ENCODE measurements at places on chromosomes 11 and 22.

DNA sequence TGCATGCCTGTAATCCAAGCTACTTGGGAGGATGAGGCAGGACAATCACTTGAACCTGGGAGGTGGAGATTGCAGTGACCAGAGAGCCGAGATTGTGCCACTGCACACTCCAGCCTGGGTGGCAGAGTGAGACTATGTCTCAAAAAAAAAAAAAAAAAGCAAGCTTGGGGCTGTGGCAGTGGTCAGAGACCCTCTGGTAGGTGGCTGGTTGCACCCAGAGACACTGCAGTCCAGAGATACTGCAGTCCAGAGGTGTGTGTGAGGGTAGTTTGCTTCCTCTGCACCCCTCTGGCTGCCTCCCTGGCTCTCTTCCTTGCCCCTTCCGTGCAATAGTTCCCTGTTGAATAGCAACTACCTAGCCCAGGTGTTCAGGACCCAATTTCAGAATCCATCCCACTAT lies 1.7 kb upstream of the CCDC134 start:
- no peak for DNase-seq

DNA sequence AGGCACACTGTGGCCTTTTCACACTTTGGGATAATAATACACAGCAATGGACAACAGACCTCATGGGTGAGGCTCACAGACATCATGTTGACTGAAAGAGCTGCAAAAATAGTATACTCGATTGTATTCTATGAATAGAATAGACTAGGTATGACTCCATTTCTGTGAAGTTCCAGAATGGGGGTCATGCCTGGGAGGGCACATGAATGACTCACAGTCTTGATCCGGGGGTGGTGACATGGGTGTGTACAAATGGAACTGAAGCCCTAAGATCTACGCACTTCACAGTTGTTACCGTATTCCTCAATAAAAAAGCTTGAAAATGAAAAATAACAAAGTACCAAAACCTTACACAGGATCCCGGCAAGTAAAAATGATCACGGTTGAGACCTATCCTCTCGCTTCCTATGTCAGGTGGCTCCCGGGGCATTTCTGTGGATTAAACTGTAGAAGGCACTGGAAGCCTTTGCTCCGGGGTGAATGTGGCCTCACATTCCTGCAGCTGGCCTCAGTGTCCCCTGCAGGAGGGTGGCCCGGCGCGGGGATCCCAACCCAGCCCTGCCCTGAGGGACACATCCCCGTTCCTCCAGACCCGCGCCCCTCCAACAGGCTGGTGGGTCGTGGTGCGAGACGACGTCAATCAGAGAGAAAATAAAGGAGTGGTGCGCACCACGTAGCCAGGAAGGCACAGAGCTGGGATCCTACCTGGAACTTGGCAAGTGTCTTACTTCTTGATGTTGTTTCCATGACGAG lies 75.9 kb downstream of the NECTIN1 start:
- DNase-seq = no peak

- DNase-seq = no peak
These were observed 219.4 kb downstream of the BRD1 start for GRCh38 chr22:49608228-49608627.

- no peak for DNase-seq
These were observed 354.4 kb downstream of the SOX6 start for GRCh38 chr11:16001899-16002426.

DNA sequence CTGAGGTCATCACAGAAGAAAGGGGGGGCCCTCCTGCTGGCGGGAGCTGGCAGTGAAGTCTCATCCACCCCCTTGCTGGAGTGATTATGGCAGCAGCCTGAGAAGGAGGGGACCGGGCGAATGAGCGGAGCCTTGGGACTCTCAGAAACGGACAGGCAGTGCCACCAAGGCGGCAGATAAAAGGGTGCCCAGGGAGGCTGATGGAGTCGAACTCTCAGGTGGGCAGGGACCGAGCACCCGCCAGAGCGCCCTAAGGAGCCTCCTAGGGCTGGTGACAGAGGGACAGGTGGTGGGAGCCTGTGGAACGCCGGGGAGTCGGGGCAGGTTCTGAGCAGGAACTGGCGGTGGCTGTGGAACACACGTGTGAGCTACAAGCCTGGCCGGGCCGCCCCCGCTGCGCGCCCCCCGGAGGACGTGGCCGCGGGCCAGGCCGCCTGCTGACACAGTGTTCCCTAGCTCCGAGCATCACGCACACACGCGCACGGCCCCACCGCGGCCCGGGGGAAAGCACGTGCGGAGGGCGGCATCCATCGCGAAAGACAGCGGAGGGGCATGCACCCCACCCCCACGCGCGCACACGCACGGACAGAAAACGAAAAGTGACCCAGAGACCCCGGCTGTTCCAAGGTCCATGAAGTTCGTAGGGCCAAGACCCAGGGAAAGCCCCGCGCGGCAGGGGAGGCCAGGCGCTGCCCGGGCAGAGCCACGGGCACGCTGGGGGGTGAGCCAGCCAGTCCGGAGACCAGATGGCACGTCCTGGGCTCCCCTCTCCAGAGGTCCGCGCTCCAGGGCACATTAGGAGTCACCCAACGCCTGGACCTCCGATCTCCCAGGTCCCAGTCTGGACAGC lies 1.0 kb downstream of the VWCE start:
- peak; percentile 22 for DNase-seq

- DNase-seq = no peak
These were observed 8.5 kb upstream of the TBC1D10A start for GRCh38 chr22:30335236-30335635.

DNA sequence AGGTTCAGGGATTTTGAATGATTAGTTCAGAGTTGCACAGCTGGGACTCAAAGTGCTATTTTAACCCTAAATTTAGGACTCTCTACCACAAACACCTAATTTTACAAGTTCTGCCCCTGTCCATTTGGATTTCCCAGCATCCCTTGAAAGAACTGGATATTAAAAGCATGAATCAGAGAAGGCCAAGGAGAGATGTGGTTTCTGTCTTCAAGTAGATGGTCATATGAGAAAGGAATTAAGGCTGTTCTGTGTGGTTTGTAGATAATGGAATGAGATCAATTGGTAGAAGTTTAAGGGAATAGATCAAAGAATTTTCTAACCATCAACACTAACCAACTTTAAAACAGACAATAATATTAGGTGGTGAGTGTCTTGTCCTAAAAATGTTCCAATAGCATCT lies 106.4 kb upstream of the TENM4 start:
- no peak for DNase-seq

DNA sequence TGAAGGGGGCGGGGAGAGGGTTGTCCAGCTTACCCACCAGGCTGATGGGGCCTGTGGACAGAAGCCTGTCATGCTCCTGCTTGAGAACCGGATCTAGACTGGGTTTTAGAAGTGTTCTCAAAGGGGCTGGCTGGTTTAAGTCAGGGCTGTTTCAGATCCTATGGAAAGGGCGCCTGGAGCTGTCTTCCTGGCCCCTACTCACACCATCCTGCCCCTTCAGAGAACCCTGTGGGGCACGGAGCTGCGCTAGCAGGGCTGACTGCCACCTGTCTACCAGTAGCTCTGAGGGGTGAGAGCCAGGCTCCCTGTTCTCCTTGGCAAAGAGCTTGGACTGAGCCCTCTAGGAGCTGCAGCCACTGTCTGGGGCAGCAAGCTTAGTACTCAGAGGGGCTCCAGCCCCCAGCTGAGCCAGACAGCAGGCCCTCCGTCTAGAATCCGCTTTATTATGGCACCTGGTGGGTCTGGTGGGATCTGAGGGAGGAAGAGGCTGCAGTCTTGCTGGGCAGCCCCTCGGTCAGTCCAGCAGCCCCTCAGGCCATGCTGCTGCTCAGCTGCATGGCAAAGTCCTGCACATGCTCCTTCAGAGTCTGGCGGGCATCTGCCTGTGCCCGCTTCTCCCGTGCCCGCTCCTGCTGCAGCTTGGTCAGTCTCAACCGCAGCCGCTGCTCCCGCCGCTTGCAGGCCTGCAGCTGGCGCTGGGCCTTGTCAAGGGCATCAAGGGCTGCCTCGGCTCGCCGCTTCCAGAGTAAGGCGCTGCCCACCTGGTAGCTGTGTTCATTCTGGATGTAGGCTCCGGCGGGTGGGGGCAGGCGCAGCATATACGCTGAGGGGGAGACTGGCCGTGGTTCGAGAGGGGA lies 2.3 kb downstream of the THAP7 start:
- no peak for DNase-seq

DNA sequence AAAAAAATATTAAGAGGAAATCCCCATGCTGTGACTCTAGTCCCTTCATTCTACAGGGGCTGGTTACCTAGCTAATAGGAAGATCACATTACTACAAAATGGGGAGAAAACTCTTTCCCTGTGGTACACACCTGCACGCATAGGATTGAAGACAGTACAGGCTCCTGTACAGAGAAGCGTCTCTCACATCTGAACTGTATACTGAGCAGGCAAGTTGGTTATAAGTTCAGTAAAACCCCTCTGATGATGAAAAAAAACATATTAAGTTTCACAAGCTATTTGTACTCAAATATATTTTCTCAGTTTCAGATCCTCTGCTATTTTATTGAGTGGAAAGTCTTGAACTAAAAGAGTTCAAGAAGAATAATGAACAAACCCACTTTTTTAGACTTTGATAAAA lies 156.9 kb upstream of the HSD17B12 start:
- no peak for DNase-seq

Data from activated CD4-positive, alpha-beta T cell treated with anti-CD3 and anti-CD28 coated beads, Interleukin-2, Interleukin-4, amounts not matched to agents 100 ng/mL and 50 ng/mL, durations not matched to agents 16 hours and 8 hours (primary cell).